ENCODE measurements at places on chromosomes 3 and 15.

GRCh38 chr15:70406617-70407335 is 309.1 kb upstream of the TLE3 start:
- DNase-seq, result no peak

DNA sequence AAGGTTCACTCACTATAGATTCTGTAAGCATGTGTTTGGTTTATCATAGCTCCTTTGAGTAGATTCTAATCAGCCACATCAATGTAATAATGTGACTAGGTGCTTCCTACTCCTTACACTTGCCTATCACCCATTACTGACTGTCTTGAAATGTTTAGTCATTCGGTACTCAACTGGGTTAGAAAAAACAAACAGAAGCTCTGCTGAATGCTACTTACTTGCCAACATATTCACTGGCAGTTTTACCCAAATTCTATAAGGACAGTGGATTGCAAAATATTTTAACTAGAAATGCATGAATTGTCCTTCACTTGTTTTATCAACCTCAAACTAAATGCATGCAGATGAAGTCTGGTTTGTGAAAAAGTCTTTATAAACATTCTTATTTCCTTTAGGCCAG is 352.1 kb upstream of the ALCAM start:
- DNase-seq, result no peak

- DNase-seq, result no peak
Observed at GRCh38 chr3:87128006-87128405, 99.1 kb upstream of the CHMP2B start.

GRCh38 chr3:33083958-33084357 is 13.0 kb downstream of the GLB1 start:
- DNase-seq, result no peak

- DNase-seq, result no peak
Observed at GRCh38 chr3:67215690-67216089, 217.6 kb downstream of the KBTBD8 start.

GRCh38 chr3:140719841-140720614 is 42.2 kb downstream of the TRIM42 start:
- DNase-seq, result no peak

GRCh38 chr3:151047636-151048035 is 37.8 kb upstream of the MED12L start:
- no peak for DNase-seq

- DNase-seq, result peak; percentile 95
Observed at GRCh38 chr15:31236184-31237042, 90.2 kb upstream of the KLF13 start.

DNA sequence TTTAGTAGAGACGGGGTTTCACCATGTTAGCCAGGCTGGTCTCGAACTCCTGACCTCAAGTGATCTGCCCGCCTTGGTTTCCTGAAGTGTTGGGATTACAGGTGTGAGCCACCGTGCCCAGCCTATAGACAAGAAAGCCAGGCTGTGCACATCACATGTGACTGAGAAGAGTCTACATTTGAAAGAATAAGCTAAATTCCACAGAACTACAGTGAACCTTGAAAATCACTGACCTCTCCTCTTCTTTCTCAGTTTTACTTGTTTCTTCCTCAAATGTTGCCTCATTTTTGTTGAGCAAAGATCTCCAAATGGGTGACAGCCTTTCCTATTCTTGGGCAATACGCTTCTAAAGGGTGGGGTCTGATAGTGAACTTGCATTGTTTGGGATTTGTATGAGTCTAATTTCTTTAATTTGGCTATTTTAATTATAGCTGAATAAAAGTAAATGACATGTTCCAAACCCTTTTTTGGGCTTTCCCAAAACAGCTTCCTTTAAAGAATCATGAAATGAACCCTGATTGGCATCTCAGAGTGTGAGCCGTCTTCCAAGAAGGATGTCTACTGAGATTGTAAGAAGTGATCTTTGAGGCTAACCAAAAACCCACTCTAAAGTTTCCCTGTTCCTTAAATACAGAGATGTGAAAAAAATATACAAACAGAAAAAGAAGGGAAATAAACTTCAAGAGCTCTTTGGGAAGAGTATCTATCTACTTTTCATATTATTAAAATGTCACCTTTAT is 21.6 kb upstream of the SPTBN5 start:
- DNase-seq, result no peak

DNA sequence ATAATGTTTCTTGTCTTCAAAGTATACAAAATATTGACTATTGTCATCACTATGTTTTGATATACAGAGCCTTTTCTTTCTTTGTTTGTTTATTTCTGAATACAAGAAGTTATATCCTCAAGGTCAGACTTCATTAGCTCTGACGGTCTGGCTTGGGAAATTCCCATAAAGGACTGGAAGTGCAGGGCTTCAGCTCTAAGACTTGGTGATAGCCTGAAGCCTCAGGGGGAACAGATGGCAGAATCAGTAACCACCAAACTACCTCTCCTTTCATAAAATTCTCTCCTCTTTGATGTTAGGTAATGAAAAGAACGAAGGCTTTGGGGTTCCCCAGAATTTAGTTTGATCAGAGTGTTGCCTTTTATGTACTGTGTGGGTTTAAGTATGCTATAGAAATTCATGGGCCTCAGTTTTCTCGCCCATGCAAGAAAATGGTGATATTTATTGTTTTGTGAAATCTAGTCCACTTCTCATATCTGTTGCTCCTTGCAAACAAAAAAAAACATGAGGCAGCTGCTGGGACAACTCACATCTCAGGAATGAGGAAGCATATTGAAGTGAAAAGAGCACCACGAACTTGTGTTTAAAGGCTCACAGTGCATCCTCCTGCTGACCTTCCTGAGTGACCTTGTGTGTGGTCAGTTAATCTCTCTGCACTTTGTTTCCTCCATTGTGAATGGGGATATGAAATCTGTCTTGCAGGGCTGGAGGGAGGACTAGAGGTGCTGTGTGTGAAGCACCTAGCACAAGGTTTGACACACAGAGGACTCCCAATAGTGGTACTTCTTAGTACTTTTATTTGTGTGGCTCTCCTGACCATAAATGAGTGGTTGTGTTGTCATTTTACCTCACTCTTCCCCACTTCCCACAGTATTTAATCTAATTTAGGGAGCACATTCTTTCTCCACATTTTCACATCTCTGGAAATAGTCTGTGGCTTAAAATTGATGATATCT is 569.8 kb upstream of the IL12A start:
- no peak for DNase-seq
